NCI-H524 (cell line): ENCODE measurements at places on chromosomes 2 and 18.

GRCh38 chr2:18123211-18123570 lies 244.7 kb downstream of the KCNS3 start:
- peak; percentile 41 for DNase-seq

DNA sequence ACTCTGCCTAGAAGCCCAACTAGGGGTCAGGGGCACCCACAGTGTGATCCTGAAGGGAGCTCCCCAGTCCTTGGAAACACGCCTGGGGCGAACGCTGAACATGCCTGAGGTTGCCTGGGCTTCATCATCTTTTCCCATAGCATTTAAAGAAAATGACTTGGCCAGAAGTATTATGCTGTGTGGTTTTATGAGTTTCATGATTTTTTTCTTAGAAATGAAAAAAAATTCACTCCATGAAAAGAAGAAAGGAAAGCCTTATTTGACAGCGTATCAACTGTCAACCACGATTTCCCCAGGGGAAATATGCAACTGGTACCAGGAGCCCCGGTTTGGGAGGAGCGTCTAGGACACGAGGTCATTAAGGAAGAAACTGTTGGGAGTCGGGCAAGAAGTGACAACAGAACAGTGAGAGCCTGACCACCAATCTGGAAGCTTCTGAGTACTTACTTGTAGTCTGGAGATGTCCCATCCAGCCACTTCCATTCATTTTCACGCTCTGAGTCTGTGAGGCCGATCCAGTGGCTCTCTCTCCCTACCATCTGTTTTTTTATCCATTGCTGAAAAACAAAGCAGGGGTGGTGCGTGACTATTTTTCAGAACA lies 63.5 kb upstream of the THOC1 start:
- DNase-seq: no peak

- DNase-seq: no peak
Measured at GRCh38 chr2:179692610-179693009, 168.8 kb downstream of the ZNF385B start.

- DNase-seq: no peak
Measured at GRCh38 chr2:26988058-26988860, 17.8 kb downstream of the MAPRE3 start.

- no peak for DNase-seq
Measured at GRCh38 chr2:202757339-202757738, 114.2 kb downstream of the ICA1L start.

GRCh38 chr2:129205176-129205575 lies 774.3 kb upstream of the RAB6C start:
- DNase-seq: no peak

DNA sequence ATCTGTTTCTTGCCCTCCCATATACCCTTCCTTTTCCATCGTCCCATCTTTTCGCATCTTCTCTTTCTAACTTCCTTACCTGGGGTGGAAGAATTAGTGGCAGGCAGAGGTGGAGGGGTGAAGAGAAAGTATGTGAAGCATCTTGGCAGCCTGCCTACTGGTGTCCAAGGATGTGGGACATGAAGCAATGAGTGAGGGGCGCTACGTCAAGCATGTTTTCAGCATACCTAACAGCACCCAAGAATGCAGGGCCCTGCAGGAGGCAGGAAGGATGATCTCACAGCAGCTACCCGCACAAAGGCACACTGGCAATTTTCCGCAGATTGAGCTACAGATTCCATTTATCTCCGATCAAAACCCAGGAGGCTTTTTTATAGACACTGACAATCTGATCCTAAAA lies 42.2 kb downstream of the METTL4 start:
- DNase-seq: no peak

DNA sequence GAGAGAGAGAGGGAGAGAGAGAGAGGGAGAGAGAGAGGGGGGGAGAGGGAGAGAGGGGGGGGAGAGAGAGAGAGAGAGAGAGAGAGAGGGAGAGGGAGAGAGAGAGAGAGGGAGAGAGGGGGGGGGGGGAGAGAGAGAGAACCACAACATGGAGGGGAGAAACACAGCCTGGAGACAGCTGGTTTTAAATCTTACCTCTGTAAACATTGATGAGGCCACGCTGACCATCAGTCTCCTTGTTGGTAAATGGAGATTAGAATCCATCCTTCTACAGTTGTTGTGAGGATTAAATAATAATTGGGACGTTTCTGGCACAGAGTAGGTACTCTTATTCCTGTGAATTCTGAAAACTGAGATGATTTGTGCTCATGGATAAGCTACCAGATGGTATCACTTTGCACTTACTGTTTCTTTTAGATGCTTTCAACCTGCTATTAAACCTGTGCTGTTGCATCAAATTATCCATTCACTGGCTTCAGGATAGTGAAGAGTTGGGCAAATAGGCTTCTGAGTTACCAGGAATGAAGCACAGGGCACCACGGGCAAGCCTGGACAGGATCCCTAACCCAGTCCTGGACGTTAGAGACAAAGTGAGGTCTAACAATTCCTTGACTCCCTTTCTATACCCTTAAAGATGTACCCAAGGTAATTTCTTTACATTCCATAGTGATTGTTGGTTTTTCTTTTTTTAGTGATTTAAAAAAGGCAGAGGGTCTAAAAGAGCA lies 318.1 kb downstream of the ZNF521 start:
- DNase-seq: peak; percentile 89

GRCh38 chr2:75675908-75676307 lies 29.3 kb downstream of the MRPL19 start:
- DNase-seq: no peak

DNA sequence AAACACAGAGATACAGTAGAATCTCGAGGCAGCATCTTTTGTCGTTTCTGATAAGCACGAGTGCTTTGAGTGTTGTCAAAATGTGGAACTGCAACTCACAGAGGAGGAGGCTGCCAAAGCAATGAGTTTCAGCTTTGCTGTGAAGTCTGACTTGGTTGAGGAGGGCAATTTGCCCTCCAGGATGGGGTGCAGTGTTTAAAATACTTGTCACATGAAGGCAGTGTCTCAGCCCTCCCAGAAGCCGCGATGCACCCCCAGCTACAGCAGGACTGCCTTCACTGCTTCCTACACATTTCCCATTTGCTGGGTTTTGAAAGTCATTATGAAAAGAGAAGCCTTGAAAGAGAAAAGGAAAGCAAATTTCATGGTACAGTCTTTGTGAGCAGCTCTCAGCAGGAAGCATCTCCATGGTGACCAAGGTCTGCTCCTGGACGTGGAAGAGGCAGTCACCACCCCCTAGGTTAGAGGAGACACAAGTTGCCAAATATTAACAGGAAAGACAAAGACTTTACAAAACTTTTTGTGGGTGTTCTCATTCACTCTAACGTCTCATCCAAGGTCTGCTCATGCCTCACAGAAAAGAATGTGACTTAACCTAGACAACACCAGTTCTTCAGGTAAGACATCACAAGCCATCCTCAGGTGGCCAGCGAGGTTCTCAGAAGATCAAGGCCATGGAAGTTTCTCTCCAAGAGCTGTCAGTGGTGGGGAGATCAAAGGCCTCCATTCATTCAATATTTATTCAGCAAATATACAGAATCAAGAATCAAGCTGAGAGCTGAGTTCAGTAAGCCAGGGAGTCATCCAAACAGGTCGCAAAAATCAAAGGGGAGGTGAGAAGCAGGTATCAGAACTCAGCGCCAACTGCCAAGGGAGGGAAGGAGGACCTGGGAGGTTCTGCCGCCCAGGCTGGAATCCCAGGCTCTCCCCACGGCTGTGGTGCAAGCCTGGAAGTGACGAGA lies 476.0 kb downstream of the EIPR1 start:
- no peak for DNase-seq

DNA sequence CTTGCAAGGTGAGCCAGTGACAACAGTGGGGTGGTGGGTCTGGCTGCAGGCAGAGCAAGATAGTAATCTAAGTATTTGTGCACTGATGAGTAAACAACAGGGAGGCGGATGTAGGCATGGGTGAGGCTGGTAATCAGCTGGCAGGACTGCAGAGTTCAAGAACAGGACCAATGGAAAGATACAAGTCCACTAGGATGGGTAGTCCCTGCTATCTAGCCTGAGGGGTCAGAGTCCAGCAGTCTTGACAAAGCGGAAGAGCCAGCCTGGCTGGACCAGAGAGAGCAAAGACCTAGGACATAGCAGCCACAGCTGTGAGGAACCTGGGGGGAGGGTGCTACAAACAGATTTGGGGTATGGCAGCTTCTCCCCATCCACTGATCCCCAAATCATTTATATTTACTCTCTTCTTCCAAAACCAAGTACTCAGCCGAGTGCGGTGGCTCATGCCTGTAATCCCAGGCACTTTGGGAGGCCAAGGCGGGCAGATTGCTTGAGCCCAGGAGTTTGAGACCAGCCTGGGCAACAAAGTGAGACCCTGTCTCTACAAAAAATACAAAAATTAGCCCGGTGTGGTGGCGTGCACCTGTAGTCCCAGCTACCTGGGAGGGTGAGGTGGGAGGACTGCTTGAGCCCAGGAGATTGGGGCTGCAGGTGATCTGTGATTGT lies 25.9 kb downstream of the VIL1 start:
- no peak for DNase-seq
